NCI-H1092 (cell line): ENCODE measurements at places on chromosomes 5 and 9.

DNA sequence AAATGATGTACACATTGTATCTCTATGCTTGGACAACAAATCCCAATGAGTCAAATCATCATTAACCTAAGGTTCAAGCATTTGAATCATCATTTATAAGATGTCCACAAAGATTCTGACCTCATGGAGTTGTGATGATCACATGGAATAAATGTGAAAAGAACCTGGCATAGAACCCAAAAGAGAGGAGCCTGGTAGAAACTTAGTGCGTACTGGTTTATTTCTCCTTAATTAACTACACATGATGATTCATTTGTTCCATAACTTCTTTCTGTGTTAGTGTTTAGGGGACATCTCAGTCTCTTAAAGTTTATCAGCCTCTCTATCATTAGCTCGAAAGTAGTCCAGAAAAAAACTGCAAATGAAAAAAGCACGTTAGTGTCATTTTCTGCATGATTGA is 411.6 kb downstream of the BRINP1 start:
- no peak for DNase-seq

- no peak for DNase-seq
Observed at GRCh38 chr9:87276327-87276841, 221.3 kb upstream of the DAPK1 start.

DNA sequence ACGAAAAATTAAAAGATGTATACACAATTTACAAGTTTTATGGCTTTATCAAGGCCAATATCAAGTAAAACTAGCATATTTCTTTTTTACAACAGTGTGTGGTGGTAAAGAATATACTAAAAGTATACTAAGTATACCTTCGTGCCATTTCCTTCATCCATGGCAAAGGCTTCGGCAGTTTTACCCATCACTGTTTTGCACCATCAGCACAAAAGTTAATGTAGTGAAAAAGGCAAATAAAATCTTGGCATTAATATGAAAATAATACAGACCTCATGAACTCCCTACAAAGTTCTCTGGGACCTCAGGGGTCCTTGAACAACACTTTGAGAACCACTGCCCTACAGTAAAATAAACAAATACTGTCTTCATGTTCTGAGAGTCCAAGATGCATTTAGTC is 312.3 kb upstream of the NREP start:
- DNase-seq = no peak

GRCh38 chr5:140104100-140104499 is 9.8 kb upstream of the PURA start:
- no peak for DNase-seq

DNA sequence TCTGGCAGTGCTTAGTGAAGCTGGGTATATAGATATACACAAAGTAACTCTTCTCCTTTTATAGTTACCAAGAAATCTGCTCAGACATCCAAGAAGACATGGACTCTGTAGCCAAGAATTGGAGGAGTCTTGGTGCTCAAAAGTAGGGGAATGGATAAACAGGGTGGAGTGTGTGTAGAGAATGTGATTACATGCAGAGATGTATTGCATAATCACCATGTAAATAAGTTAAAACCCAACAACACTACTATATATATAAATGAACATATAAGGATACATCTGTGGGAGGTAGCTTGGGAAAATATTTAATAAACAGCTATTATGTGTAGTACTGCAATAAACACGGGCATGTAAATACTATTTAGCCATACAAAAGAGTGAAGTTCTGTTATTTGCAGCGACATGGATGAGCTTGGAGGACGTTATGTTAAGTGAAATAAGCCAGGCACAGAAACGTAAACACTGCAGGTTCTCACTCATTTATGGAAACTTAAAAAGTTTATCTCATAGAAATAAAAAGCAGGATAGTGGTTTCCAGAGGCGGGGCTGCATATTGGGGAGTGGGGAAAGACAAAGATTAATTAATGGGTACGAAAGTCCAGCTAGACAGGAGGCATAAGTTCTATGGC is 207.5 kb downstream of the TENT4A start:
- DNase-seq = no peak

DNA sequence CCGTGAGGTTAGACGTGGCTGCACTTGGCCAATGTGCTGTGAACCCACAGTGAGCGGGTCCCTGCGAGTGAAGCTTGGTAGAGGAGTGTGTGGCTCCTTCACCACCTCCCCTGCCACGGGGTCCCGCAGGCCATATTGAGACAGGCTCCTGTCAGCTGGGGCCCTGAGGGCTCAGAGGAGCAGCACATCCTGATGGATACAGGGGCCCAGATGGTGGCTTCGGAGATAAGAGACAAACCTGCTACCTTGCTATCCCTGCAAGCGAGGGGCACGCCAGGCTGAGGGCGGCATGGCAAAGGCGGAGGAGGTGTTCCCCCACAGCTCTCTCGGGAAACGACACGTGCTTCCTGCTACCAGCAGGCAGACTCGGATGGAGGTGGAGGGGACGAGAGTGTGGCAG is 33.1 kb downstream of the SLC6A3 start:
- DNase-seq = no peak

- DNase-seq = peak; percentile 24
Observed at GRCh38 chr5:38529955-38530646, 26.3 kb downstream of the LIFR start.

GRCh38 chr9:132802121-132802795 is 75.8 kb downstream of the AK8 start:
- no peak for DNase-seq

- DNase-seq = no peak
Observed at GRCh38 chr9:133762488-133763271, 24.5 kb upstream of the SARDH start.

DNA sequence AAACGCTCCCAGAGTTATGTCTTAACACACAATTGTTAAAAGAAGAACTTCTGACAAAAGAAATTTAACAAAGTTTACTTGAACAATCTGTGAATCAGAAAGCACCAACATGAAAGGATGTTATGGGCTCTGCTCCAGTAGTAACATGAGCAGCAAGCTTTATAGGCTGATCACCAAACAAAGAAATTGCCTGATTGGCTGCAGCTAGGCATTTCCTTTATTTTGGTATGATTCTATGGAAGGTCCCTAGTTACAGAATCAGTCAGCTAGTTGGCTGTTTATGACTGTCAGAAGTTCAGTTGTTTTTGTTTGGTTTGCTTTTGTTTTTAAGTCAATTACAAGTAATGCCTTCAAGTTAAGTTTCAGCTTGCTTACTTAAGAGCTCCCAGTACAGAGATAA is 102.4 kb upstream of the SMC2 start:
- DNase-seq = no peak

DNA sequence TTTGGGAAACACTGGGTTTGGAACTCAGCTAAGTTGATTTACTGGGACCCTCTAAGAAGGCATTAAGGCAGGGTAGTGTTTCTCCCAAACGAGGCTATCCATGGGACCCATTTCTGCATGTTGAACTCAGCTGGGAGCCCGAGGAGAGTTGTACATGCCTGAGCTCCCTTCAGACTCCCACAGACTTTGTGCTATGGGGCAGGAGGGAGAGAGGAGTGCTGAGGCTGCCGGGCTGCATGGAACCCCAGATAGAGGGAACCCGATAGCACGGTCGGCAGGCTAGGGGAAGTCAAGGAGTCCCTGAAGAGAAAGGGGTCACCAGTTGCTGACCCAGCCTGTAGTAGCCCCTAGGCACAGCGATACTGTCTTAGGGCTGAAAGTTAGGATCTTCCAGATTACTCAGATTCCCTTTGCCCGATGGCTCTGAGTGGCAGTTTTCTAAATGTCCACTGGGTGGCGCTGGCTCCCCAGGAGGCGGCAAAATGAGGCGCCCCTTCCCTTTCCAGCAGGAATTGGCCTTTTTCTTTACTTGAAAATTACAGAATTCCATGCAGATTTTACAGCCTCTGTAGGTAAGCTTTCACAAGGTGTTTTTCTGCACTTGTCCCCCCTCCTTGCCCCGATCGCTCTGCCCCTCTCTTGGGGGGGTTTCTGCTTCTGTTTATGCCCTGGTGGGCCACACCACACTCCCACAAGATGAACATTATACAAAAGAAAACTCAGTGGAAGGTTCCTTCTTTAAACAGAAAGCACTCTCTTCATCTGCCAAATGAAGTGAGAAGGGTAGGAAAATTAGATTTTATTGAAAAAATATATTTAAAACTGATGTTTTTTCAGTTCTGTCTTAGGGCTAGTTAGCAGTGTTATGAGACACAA is 17.8 kb downstream of the NANS start:
- peak; percentile 26 for DNase-seq

DNA sequence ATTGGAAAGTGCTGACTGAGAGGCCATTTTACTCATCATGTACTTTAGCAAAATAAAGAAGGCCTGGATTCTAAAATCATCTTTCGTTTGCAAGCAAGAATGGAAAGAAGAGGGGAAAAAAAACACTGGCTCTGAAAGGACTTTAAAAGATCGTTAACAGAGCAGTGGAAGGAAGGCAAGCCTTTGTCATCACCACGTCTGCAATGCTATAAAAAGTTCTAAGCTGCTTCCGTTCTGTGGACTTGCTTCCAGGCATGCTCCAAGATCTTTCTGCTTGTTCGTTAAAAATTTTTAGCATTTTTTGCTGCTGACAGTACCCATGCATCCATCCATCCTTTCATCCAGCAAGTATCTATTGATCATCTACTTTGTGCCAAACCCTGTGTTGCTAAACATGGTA is 226.5 kb downstream of the GABBR2 start:
- no peak for DNase-seq

DNA sequence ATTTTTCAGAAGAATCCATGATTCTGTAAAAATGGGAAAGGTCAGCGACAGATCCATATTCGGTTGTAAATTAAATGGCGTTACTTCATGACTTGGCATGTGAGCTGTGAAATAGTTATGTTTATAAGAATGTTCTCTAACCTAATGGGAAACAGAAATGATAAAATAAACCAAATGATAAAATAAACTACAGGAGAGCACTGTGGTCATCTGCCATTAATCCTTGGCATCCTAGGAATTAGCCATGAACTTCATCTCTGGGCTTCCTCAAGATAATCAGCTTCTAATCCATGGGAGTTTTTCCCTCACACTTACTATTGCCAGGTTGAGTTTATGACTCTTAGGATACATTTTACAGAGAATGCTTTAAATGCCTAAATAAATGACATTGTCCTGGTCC is 94.6 kb upstream of the SLC30A5 start:
- no peak for DNase-seq

DNA sequence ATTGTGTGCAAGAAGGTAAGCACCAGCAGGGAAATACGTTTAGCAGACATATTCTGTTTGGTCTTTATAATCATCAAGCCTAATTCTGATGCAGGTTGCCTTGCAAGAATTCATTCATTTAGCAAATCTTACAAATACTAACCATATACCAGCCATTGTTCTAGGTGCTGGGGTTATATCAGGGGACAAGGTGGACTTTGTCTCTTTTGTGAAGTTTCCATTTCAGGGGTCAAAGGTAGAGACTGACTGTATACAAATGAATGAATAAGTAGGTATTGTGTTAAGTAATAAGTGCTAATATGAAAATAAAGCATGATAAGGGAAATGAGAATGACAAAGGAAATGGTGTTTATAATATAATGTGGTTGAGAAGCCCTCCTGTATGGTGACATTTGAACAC is 64.0 kb downstream of the LNPEP start:
- DNase-seq = no peak

DNA sequence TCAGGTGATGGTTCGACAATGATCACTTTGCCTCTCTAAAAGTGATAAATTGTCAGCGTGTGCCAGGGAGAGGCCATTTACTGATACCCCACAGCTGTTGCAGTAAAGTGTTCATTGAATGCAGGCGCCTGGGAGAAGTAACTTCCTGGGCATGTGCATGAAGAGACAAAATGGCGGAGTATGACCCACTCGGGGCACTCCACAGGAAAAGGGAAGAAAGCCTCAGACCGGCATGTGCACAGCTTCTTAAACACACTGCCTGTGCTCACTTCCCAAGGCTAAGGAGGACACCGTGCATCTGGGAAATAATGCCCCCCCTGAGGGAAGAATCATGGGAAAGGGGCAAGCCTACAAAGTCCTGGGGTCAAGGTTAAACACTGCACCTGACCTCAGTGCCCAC is 329.5 kb downstream of the ICE1 start:
- no peak for DNase-seq

DNA sequence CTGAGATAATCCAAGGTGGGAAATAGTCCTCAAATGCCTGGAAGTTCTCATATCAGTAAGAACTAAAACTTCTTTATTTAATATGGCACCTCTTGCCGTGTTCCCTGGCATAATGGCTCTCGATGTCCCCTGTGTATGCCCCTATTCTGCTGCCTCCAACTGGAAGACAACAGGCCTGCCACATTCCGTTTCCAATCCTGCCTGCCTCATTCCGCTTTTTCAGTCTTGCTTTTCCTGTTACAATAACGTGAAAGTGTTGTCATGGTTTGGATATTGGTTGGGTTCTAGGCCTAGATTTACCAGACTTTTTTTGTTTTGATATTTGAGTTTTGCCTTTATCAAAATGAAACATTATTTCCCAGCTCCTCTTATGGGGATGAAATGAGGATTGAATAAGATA is 98.2 kb downstream of the FOCAD start:
- no peak for DNase-seq

- peak; percentile 33 for DNase-seq
Observed at GRCh38 chr9:93422977-93423616, 28.4 kb upstream of the FAM120A start.

- DNase-seq = peak; percentile 14
Observed at GRCh38 chr9:93268551-93269314, 84.8 kb downstream of the WNK2 start.

DNA sequence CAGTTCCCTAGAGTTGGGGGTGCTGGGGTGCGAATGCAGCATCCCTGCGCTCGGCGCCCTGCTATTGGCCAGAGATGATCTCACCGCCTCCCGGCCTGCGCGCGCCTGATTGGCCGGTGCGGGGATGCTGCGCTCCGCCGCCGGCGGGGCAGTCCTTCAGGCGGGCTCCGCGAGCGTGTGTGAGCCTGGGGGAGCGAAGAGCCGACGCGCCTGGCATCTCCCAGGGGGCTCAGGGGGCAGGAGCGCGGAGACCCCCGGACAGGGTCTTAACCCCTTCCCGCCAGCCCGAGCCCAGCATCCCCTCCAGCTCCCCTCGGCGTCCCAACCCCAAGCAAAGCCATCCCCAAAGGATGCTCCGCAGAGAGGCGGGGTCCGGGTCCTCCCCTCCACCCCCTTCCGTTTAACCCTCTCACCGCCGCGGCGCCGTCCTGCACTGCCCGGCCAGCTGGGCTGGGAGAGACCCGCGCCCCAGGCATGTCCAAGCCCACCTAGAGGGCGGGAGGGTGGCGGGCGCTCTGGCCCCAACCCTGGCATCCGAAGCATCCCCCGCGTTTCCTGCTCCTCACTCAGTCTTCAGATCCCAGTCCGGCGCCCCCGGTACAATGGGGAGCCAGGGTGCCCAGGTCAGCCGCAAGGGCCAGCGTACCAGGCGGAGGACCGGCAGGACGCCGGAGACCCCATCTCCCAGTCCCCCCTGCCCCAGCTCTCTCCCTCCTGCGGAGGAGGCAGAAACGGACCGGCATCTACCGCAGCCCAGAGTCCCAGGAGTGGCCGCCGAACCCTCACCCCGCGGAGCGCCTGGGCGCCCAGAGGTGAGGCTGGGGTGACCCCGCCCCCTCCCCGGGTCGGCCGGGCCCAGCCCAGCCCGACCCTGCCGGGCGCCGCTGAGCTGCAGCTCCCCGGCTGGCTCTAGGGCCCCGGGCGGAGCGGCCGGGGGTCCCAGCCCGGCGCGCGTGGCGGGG is 19.3 kb upstream of the TOR2A start:
- no peak for DNase-seq
